ENCODE measurements at places on chromosomes 16 and 17.

GRCh38 chr17:38428643-38429371 lies 543 bp downstream of the ARHGAP23 start:
- DNase-seq = no peak

GRCh38 chr17:15270628-15271381 lies 5.7 kb upstream of the PMP22 start:
- no peak for DNase-seq

DNA sequence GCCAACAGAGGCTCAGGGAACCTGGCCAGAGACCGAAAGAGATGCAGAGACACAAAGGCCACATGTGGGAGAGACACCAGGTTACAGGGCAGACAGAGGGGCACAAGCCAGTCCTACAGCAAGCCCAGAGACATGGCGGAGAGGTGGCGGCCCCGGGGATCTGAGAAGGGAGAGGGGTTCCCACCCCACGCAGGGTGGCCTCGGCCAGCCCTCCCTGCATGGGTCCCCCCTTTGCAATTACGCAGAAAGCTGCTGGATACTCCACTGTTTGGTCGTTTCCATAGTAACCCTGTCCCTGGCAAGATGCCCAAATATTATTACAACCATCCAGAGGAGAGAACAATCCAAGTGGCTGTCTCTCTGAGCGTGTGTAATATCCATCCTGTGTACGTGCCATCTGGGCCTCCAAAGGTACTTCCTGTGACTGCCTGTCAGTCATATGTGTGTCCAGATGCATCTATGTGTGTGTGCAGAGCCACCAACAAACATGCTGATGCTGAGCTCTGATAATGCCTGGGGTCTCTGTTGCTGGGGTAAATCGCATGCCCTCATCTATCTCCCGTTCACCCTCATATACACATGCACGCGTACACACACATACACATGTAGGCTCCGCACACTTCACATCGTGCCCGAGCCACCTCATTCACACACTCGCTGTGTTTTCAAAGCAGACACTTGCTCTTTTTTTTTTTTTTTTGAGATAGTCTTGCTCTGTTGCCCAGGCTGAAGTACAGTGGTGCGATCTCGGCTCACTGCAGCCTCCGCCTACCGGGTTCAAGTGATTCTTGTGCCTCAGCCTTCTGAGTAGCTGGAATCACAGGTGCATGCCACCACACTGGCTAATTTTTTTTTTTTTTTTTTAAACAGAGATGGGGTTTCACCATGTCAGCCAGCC lies 5.5 kb downstream of the PCGF2 start:
- no peak for DNase-seq

DNA sequence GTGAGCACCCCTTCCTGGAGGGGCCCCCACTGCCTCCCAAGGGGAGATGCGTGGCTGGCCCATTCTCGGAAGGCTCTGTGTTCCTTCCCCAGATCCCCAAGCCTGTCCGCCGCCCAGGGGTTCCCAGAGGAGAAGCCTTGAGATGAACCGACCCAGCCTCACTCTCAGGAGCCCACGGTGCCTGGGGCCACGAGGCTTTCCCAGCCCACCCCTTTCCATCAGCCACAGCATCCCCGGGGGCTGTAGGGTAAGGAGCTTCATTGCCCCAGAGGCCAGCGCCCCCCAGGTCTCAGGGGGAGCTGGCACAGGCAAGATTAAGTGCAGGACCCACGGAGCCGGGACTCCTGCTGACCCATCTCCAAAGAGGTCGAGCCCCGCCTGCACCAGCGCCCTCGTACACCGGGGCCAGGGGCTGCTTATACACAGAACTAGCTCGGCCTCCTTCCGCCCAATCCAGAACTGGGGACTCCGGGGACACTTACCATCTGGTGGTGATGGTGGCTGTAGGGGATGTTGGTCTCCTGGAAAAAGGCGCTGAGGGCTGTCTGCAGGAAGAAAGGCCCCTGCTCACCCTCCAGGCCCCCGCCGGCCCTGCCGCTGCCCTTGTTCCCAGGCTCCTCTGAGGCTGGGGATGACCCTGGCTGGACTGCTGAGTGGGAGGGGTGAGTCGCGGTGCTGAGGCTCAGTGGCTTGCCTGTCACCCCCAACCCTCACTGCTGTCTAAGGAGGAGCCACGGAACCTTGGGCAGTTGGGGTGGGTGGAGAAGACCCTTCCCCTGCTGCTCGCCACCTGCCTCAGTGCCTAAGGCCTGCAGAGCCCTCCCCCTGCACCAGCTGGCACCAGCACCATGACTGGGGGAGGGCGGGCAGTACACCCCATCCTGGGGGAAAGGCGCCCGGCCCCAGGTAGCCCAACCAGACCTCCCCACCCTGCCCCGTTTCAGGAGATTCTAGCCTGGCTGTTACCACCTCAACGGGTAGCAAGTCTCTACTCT lies 4.4 kb downstream of the UBALD1 start:
- DNase-seq = no peak

- DNase-seq = no peak
These were observed 174.2 kb downstream of the CYLD start for GRCh38 chr16:50916040-50916439.

DNA sequence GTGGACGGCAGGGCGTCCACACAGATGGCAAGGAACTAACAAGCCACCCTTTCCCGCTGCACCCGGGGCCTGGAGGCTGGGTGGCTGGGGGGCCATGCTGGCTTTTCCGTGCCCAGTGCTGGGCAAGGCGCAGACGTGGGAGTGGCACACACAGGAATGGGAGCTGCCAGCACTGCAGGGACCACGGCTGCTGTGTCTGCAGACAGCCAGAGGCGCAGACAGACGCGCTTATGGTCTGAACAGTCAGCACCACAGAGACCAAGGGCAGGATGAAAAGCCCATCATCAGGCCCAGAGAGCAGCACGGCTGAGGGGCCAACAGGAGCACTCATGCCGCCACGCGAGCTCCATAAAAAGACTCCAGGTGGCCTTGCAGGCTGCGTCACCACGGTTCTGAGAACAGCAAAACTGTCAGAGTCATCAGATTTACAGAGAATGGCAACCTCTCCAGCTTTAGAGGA lies 24.0 kb downstream of the PDIA2 start:
- no peak for DNase-seq

- no peak for DNase-seq
These were observed 1.1 kb downstream of the EZH1 start for GRCh38 chr17:42743595-42744282.

- no peak for DNase-seq
These were observed 111.7 kb downstream of the MAP2K6 start for GRCh38 chr17:69525920-69526841.

GRCh38 chr16:66889622-66890021 lies 9.3 kb downstream of the PDP2 start:
- no peak for DNase-seq

GRCh38 chr16:69428652-69429051 lies 4.2 kb downstream of the CYB5B start:
- DNase-seq = no peak

DNA sequence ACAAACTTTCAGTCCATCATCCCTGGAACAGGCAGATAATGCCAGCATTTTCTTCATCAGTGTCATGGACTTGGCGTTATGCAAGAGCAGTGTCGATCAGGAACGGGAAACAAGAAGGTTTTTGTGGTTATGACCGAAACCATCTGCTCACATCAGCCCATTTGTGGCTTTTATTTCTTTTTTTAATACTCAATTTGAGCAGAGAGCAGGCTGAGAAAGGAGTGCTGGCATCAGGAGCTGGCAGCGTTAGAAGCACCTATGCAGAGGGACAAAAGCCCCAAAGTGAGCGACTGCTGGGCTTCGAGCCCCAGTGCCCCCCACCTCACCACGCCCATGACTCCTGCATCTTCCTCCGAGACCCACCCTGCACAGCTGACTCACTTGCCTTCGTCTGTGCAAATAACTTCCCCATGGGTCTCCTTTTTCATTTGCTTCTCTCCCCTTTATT lies 16.2 kb upstream of the CD300E start:
- DNase-seq = no peak

GRCh38 chr17:1234455-1234854 lies 35.8 kb upstream of the BHLHA9 start:
- no peak for DNase-seq
